ENCODE measurements at places on chromosomes 5 and 9. TPM values are rescaled to one million over a fixed set of nuclear protein-coding genes. Genes with fewer than 3 reads are reported as not detected.

Gene SVEP1
- total RNA-seq = 32.6 TPM

Gene BAAT
- 0.37 TPM for total RNA-seq

Gene PCDHA12
- 3.6 TPM for total RNA-seq

Gene PCDHGB2
- total RNA-seq = 10.1 TPM

Gene FCN2
- not detected for total RNA-seq

Gene RAPGEF6
- total RNA-seq = 16.7 TPM

Gene TMEM252
- total RNA-seq = not detected

Gene UNC5A
- 0.14 TPM for total RNA-seq

Gene LRRC70
- 3.1 TPM for total RNA-seq

Gene REEP2
- 1.1 TPM for total RNA-seq

DNA sequence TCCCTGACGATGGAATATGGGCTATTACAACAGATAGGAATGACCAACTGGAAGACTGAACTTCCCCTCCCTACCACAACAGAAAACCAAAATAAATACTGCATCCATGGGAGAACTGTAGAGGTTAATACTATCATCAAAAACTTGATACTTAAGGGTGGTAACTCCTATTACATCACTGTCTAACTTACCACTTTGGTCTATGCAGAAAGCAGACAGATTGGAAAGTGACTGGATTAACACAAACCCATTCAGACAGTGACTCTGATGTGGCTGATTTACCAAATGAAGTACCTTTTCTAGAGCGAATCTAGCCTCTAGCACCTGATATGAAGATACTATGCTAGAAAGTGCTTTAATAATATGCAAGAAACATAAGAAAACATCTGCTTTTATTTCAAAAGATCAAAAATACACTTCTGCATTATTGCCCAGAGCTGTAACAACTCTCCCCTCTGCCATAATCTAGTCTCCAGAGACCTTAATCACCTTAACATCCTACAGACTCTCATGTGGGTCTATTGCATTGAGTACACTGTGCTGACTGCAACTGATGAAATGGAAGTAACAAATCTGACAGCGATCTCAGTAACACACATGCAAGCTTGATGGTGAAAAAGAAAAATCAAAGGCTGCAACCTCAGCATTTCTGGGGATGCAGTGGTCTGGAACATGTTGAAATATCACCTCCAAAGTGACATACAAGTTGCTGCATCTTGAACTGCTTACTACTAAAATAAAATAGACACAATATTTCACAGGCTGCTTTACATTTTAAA is 62.7 kb downstream of the EPB41L4A start:
- no peak overlapping the region for H3K4me3 ChIP-seq
- no peak overlapping the region for H3K27ac ChIP-seq
- no peak for DNase-seq
- no peaks in the 10 kb centered on the region for H3K36me3 ChIP-seq
- peaks cover 3% of the 10 kb centered on the region for H3K4me1 ChIP-seq

DNA sequence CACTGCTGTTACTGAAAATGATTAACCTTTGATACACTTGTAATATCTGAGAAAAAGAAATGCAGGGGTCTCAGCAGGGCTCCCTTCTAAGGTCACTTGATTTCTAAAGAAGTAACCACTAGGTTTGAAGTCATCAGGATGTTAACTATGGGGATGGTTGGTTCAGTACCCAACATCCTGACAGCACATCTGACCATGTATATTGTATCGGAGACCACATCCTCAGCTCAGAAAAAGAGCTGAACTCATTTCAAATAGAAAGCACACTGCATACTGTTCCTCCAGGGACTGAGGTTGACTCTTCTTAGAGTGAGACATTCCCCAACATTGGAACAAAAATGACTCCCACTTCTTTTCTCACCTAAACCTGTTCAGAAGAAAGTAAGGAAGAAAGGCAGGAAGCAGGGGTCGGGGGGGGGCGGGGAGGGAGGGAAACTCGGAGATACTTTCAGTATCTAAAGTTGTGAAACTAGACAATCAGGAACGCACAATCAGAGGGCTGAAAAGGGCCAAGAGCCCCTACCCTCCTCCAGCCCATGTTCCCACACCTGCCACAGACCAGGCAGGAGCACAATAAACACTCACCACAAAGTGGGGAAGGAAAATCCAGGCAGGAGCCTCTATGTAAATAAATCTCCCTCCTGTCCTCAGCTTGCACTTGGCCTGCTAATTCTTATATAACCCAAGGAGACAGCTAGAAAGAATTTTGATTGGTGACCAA is 730 bp upstream of the GZMA start:
- no peak for DNase-seq
- no peaks in the 10 kb centered on the region for H3K4me1 ChIP-seq
- H3K27me3 ChIP-seq = no peaks in the 10 kb centered on the region
- no peak overlapping the region for H3K4me3 ChIP-seq
- H3K27ac ChIP-seq = no peak overlapping the region
- no peaks in the 10 kb centered on the region for H3K36me3 ChIP-seq

DNA sequence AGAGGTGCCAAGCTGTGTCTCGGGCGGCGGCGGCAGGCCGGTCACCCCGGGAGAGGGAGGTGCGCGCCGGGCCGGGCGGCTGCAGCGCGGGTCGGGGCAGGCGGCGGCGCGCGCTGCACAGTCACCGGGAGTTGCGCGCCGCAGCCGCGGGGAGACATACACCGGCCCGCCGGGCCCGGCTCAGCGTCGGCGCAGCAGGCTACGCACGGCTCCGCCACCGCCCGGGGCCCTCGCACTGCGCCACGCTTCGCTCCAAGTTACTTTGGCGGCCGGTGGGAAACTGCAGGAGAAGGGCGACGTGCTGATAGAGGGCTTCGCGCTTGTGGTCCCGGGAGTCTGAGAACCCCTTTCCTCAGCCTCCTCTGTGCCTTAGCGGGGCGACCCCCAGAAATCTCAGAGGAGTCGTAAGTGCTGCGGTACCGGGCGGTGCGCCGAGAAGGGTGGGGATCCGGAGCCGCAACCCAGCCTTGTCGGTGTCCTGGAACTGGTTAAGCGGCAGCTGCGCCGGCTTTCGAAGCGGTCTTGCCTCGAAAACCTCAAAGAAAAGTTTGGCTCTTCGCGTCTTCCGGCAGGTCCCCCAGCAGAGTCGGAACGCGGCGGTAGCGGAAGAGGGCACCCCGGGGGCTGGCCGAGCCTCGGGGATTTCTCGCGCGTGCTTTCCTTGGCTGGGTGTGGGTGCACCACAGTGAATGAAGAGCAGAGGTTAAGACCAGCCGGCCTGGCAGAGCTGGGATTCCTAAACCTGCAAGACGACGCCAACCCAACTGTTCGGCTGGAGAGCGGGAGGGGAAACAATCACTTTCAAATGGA is at the start of gene EFNA5:
Gene EFNA5, minus strand, starts transcription at position 6 of the 810 bp plus-strand sequence.
- peaks cover 15% of the 10 kb centered on the region for H3K4me1 ChIP-seq
- peaks cover 3% of the 10 kb centered on the region for H3K27me3 ChIP-seq
- peak within 1 kb of the TSS; percentile 75 for H3K27ac ChIP-seq

- no peaks in the 10 kb centered on the region for H3K36me3 ChIP-seq
- no peaks in the 10 kb centered on the region for H3K27me3 ChIP-seq
- DNase-seq = no peak
- no peaks in the 10 kb centered on the region for H3K4me1 ChIP-seq
- H3K27ac ChIP-seq = no peak overlapping the region
Observed at GRCh38 chr9:136880651-136881050, 5.7 kb upstream of the TRAF2 start.

DNA sequence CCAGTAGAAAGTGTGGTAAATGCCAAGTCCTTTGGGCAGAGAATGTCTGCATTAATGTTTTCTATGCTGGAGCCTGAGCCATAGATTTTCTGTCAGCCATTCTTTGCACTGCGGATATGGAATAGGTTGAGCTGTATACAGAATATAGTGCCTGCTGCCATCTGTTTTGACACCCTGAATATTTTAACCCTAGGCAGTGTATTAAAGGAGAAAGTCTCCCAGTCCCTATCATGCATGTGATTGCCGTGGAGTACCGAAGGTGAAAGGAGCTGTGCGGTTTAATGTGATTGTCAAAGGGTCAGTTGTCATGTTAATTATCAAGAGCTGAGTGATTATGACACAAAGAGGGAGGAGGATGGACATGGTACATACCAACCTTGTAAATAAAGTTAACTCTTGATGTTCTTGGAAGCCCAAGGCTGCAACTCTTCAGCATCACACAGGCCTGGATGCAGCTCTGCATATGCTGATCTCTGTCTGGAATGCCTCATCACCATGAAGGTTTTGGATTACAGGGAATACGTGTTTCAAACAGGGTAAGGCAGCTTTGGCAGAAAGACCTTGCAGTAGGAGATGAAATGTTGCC is 247.1 kb upstream of the ELAVL2 start:
- H3K36me3 ChIP-seq = no peaks in the 10 kb centered on the region
- no peak for DNase-seq
- H3K27me3 ChIP-seq = no peaks in the 10 kb centered on the region
- H3K4me3 ChIP-seq = no peak overlapping the region

GRCh38 chr5:132293992-132294727 is at the start of gene SLC22A4:
SLC22A4 (plus strand) TSS chr5:132294394; CDS start chr5:132294617, 223 bp downstream.
- no peaks in the 10 kb centered on the region for H3K27me3 ChIP-seq
- DNase-seq = peak; percentile 97
- peak within 1 kb of the TSS; percentile 90 for H3K27ac ChIP-seq
- H3K4me3 ChIP-seq = peak within 1 kb of the TSS; percentile 44

DNA sequence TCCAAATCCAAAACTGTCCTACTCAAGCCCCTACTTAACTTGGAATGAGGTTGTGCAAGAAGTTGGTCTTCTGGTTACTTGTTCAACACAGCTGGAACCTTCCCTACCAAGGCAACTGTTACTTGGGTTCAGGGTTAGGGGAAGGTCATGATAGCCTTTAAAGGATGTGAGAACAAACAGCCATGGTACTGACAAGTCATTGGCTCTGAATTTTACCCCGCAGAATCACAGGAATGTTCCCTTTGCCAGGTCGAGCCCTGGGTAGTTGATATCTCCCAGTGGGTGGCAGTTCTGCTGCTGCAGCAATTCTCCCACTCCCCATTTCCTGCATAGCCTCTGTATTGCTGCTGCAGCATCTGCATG is 396.1 kb upstream of the MPDZ start:
- peaks cover 5% of the 10 kb centered on the region for H3K36me3 ChIP-seq
- no peak for DNase-seq
- H3K4me1 ChIP-seq = no peaks in the 10 kb centered on the region
- H3K4me3 ChIP-seq = no peak overlapping the region
- H3K27me3 ChIP-seq = no peaks in the 10 kb centered on the region

DNA sequence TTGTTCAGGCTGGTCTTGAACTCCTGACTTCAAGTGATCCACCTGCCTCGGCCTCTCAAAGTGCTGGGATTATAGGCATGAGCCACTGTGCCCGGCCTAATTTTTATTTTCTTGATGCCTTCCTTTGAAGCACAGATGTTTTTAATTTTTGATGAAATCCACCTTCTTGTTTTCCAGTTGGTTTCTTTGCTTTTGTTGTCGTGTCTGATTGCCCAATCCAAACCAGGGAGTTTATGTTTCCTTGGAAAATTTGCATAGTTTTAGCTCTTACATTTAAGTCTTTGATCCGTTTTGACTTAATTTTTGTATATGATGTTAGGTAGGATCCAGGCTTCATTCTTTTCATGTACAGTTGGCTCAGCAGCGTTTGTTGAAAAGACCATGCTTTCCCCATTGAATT is 15.2 kb downstream of the EHMT1 start:
- DNase-seq = no peak
- H3K27ac ChIP-seq = no peak overlapping the region
- no peaks in the 10 kb centered on the region for H3K36me3 ChIP-seq
- no peak overlapping the region for H3K4me3 ChIP-seq

DNA sequence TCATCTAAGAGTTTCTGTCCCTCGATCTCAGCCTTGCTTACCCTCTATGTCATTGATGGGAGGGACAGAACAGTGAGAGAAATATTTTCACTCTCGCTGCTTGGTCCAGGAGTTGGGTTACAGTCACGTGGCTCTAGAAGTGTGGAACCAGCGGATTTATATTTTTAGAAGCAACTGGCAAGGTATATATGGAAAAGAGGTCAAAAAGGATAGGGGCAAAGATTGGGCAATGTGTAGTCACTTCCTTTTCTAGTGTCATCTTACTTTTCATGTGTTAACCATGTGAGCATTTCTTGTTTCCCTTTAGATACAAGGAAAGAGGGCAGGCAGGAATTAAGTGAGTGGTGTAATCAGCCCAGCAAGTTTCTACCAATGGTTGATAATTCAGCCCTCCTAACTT is 111.5 kb upstream of the ZNF366 start:
- H3K27me3 ChIP-seq = no peaks in the 10 kb centered on the region
- no peaks in the 10 kb centered on the region for H3K4me1 ChIP-seq
- H3K36me3 ChIP-seq = no peaks in the 10 kb centered on the region
- no peak overlapping the region for H3K27ac ChIP-seq
- H3K4me3 ChIP-seq = no peak overlapping the region
- DNase-seq = no peak

DNA sequence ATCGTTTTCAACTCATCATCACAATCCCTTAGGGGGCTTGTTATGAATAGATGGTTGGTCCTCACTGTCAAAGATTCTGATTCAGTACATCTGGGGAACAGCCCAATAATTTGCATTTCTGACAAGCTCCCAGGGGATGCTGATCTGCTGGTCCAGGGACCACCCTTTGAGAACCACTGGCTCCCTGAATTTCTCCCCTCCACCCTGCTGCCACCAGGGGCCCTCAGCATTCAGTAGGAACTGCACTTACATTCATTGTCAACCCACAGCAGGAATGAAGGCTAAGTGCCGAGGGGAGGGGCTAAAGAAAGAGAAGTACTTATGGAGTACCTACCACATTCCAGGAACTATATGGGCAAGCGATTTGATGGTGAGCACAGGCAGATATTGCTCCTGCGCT is 85.9 kb downstream of the BOD1 start:
- no peak overlapping the region for H3K27ac ChIP-seq
- DNase-seq = peak; percentile 26
- no peaks in the 10 kb centered on the region for H3K4me1 ChIP-seq
- no peak overlapping the region for H3K4me3 ChIP-seq

- peaks cover 7% of the 10 kb centered on the region for H3K4me1 ChIP-seq
- no peak overlapping the region for H3K4me3 ChIP-seq
- peak; percentile 89 for DNase-seq
- no peaks in the 10 kb centered on the region for H3K27me3 ChIP-seq
Observed at GRCh38 chr5:35198075-35198474, 32.2 kb downstream of the PRLR start.

- no peak for DNase-seq
- no peak overlapping the region for H3K4me3 ChIP-seq
- no peaks in the 10 kb centered on the region for H3K27me3 ChIP-seq
Observed at GRCh38 chr5:73825736-73826135, 199.7 kb downstream of the ARHGEF28 start.

- H3K4me1 ChIP-seq = no peaks in the 10 kb centered on the region
- no peak for DNase-seq
- no peak overlapping the region for H3K27ac ChIP-seq
Observed at GRCh38 chr9:24413651-24414050, 132.0 kb downstream of the IZUMO3 start.

DNA sequence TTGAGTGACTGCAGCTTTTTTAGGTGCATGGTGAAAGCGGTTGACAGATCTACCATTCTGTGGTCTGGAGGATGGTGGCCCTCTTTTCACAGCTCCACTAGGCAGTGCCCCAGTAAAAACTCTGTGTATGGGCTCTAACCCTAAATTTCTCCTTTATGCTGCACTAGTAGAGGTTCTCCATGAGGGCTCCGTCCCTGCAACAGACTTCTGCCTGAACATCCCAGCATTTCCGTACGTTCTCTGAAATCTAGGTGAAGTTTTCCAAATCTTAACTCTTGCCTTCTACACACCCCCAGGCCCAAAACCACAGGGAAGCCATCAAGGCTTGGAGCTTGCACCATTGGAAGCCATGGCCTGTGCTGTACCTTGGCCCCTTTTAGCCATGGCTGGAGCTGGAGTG is 1898.1 kb upstream of the NUDT12 start:
- H3K36me3 ChIP-seq = no peaks in the 10 kb centered on the region
- no peaks in the 10 kb centered on the region for H3K27me3 ChIP-seq
- no peak overlapping the region for H3K4me3 ChIP-seq
- DNase-seq = no peak
- H3K4me1 ChIP-seq = no peaks in the 10 kb centered on the region

- no peaks in the 10 kb centered on the region for H3K36me3 ChIP-seq
- no peaks in the 10 kb centered on the region for H3K27me3 ChIP-seq
- peaks cover 4% of the 10 kb centered on the region for H3K4me1 ChIP-seq
- H3K27ac ChIP-seq = no peak overlapping the region
Observed at GRCh38 chr5:167969998-167970397, 321.4 kb upstream of the WWC1 start.

Data from lung (tissue), 17 donors.